ENCODE measurements at places on chromosomes 16 and 17. TPM values are rescaled to one million over a fixed set of nuclear protein-coding genes. Genes with fewer than 3 reads are reported as not detected.
A peak's percentile ranks its signal among the peaks of the same experiment; 100 is the strongest.

DNA sequence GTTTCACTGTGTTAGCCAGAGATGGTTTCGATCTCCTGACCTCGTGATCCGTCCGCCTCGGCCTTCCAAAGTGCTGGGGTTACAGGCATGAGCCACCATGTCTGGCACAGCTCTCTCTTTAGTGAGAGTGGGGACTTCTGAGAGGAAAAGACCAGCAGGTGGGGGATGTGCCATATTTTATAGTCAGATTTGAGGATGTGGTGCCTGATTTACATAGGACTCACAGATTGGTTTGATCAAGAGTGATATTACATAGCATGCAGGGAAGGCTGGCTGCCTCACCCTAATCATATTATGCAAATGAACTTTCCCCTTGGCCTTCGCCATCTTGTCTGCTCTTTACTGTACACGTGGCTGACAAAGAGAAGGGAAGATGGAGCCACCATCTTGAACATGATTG is 28.1 kb upstream of the MAPK3 start:
- H3K27me3 ChIP-seq: no peaks in the 10 kb centered on the region
- H3K36me3 ChIP-seq: no peaks in the 10 kb centered on the region

GRCh38 chr16:73601911-73602310 is 554.0 kb upstream of the ZFHX3 start:
- DNase-seq: no peak
- no peak overlapping the region for H3K27ac ChIP-seq
- no peaks in the 10 kb centered on the region for H3K4me1 ChIP-seq
- no peak overlapping the region for H3K4me3 ChIP-seq
- H3K27me3 ChIP-seq: no peaks in the 10 kb centered on the region

DNA sequence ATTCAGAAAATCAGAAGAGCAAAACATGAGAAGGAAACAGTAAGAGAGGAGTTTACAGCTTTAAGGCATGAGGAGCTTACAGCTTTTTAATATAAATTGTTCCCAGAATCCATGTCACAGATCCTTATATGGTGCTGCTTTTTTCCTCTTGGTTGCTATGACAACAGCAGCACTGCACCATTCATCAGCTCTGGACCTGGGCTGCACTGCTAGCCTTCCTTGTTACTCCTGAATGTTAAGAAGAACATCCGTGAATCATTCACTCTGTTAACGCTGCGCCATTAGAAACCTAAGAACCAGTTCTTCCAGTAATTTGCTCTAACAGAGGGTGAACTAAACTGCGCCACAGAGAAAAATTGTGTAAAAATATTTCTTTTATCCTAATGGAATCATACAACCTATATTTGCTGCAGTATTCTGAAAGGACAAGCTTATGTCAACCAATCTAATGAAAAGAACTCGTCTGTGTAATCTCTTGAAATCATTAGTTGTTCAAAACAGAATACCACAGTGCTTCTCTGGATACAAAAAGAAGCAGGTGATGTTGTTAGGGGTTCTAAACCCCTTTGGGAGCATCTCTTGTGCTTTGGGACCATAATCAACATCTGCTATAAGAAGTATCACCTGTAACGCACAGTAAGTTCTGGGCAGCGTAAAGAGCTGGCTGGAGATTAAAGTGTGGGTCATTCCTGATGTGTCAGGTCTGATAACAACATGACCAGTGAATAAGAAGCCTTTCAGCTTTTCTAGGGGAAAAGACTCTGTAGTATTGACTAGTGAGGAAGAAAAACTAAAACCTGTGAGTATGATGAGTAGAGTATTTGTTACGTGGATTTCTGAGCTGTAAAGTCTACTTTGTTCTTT is 151.2 kb downstream of the TANC2 start:
- no peak overlapping the region for H3K27ac ChIP-seq
- no peak overlapping the region for H3K4me3 ChIP-seq
- no peaks in the 10 kb centered on the region for H3K4me1 ChIP-seq
- H3K27me3 ChIP-seq: no peaks in the 10 kb centered on the region
- DNase-seq: no peak
- no peaks in the 10 kb centered on the region for H3K36me3 ChIP-seq

- H3K36me3 ChIP-seq: no peaks in the 10 kb centered on the region
- H3K27me3 ChIP-seq: no peaks in the 10 kb centered on the region
- no peak within 1 kb of the TSS for H3K4me3 ChIP-seq
- peaks cover 18% of the 10 kb centered on the region for H3K4me1 ChIP-seq
Observed at GRCh38 chr17:64448665-64449512, at the start of gene MILR1. Gene MILR1 (plus strand): TSS chr17:64449115. CDS start chr17:64449169, 54 bp downstream.

GRCh38 chr16:86953631-86954391 is 363.4 kb downstream of the C16orf95 start:
- H3K4me1 ChIP-seq: no peaks in the 10 kb centered on the region
- H3K36me3 ChIP-seq: no peaks in the 10 kb centered on the region
- H3K4me3 ChIP-seq: no peak overlapping the region
- no peak overlapping the region for H3K27ac ChIP-seq
- no peak for DNase-seq
- no peaks in the 10 kb centered on the region for H3K27me3 ChIP-seq

- H3K27ac ChIP-seq: no peak overlapping the region
- H3K36me3 ChIP-seq: no peaks in the 10 kb centered on the region
- H3K27me3 ChIP-seq: no peaks in the 10 kb centered on the region
- no peak for DNase-seq
- H3K4me1 ChIP-seq: peaks cover 11% of the 10 kb centered on the region
Observed at GRCh38 chr16:2455081-2455845, 4.6 kb upstream of the TEDC2 start.

GRCh38 chr17:75032720-75033280 is 14.0 kb downstream of the ATP5PD start:
- H3K36me3 ChIP-seq: no peaks in the 10 kb centered on the region
- H3K4me1 ChIP-seq: peaks cover 10% of the 10 kb centered on the region
- H3K27ac ChIP-seq: no peak overlapping the region
- peak; percentile 35 for DNase-seq
- H3K4me3 ChIP-seq: no peak overlapping the region

- H3K27ac ChIP-seq: no peak overlapping the region
- H3K36me3 ChIP-seq: peaks cover 41% of the 10 kb centered on the region
- H3K4me1 ChIP-seq: peaks cover 10% of the 10 kb centered on the region
- no peaks in the 10 kb centered on the region for H3K27me3 ChIP-seq
Observed at GRCh38 chr16:265711-266110, 10.0 kb downstream of the RGS11 start.

DNA sequence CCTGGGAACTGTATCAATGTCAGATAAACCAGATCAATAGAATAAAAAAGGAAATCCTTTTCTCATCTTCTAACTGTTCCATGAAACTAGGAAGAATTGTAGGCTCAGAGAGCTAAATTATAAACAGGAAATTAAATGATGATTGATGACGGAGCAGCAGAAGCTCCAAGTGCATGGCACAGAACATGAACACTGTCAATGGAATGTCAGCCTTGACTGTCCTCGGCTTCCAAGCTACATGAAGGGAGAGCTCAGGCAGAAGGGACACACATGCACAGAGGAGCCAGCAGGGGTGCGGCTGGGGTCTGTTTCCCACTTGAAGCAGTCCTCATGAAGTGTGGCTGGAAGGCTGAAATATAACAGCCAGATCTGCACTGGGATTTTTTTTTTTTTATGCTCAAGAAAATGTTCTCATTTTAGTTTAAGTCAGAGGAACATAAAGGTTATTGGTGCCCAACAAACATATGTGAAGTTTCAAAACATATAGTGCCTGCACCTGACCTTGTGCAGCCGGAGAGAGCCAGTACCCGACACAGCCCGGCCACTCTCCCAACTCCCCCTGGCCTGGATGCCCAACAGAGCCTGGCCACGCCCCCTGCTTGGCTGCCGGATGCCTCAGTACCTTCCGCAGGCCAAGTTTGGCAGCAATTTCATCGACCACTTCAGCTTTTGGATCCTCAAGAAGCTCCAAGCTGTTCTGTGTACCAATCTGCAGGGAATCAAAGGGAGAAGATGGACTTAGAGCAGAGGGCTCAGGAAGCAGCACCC is 37.0 kb downstream of the NPLOC4 start:
- H3K4me1 ChIP-seq: peaks cover 4% of the 10 kb centered on the region
- no peak for DNase-seq
- H3K36me3 ChIP-seq: peaks cover 38% of the 10 kb centered on the region

GRCh38 chr16:50308237-50308965 is 42.0 kb downstream of the ADCY7 start:
- H3K27me3 ChIP-seq: no peaks in the 10 kb centered on the region
- H3K4me3 ChIP-seq: no peak overlapping the region
- H3K27ac ChIP-seq: no peak overlapping the region
- H3K36me3 ChIP-seq: no peaks in the 10 kb centered on the region

- no peak overlapping the region for H3K4me3 ChIP-seq
- no peak for DNase-seq
- no peaks in the 10 kb centered on the region for H3K36me3 ChIP-seq
- H3K27ac ChIP-seq: no peak overlapping the region
- H3K4me1 ChIP-seq: peaks cover 8% of the 10 kb centered on the region
- no peaks in the 10 kb centered on the region for H3K27me3 ChIP-seq
Observed at GRCh38 chr17:12231355-12231682, 210.6 kb downstream of the MAP2K4 start.

- H3K4me1 ChIP-seq: peaks cover 7% of the 10 kb centered on the region
- no peak overlapping the region for H3K4me3 ChIP-seq
- H3K27ac ChIP-seq: no peak overlapping the region
Observed at GRCh38 chr17:28755486-28755885, 11.7 kb downstream of the TRAF4 start.

GRCh38 chr16:1300664-1301476 is 8.6 kb upstream of the UBE2I start:
- DNase-seq: peak; percentile 61
- no peaks in the 10 kb centered on the region for H3K27me3 ChIP-seq
- no peak overlapping the region for H3K4me3 ChIP-seq
- H3K4me1 ChIP-seq: peaks cover 9% of the 10 kb centered on the region
- H3K36me3 ChIP-seq: no peaks in the 10 kb centered on the region
- H3K27ac ChIP-seq: no peak overlapping the region

Gene ZG16
- total RNA-seq: not detected

Gene MFAP4
- 12.6 TPM for total RNA-seq

Gene TBC1D3E
- not detected for total RNA-seq

Gene SRL
- 0.88 TPM for total RNA-seq

Gene TBC1D3K
- not detected for total RNA-seq

Gene COX6A2
- not detected for total RNA-seq

Gene FBXW10B
- 2.8 TPM for total RNA-seq

Gene USP10
- total RNA-seq: 63.0 TPM

Measured in thyroid gland (tissue), 4 donors.